Neural progenitor cell (in vitro differentiated cells): ENCODE measurements at places on chromosomes 1 and 21. TPM values are rescaled to one million over a fixed set of nuclear protein-coding genes. Genes with fewer than 3 reads are reported as not detected.
A peak's percentile ranks its signal among the peaks of the same experiment; 100 is the strongest.

DNA sequence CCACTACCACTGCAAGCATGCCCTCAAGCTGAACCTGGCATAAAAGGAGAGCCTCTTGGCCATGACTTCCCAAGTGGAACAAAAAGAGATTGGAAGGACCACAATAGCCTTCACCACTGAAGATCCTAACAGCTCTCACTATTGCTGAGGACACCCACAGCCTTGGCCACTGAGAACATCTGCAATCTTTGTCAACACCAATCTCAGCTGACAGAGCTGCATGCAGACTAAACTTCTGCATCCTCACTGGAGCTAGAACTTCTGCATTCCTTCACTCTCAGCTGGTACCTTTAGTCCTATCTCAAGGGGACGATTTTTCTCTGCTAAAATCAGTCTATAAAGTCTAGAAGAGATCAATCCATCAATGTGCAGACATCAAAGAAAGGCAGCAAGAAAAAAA lies 8.3 kb upstream of the FCRL2 start:
- no peak overlapping the region for H3K4me3 ChIP-seq
- no peaks in the 10 kb centered on the region for H3K4me1 ChIP-seq
- H3K27ac ChIP-seq, result no peak overlapping the region
- H3K36me3 ChIP-seq, result no peaks in the 10 kb centered on the region
- H3K27me3 ChIP-seq, result no peaks in the 10 kb centered on the region

- peaks cover 12% of the 10 kb centered on the region for H3K4me1 ChIP-seq
- H3K27ac ChIP-seq, result no peak overlapping the region
- DNase-seq, result no peak
- H3K36me3 ChIP-seq, result no peaks in the 10 kb centered on the region
Measured at GRCh38 chr21:41709965-41710822, 56.7 kb downstream of the RIPK4 start.

GRCh38 chr1:155177918-155178281 lies 4.3 kb downstream of the TRIM46 start:
- H3K27ac ChIP-seq, result no peak overlapping the region
- H3K27me3 ChIP-seq, result no peaks in the 10 kb centered on the region

GRCh38 chr1:175569117-175569743 lies 174.2 kb downstream of the TNR start:
- H3K36me3 ChIP-seq, result no peaks in the 10 kb centered on the region
- H3K4me1 ChIP-seq, result peaks cover 9% of the 10 kb centered on the region
- no peak overlapping the region for H3K4me3 ChIP-seq
- no peak overlapping the region for H3K27ac ChIP-seq
- H3K27me3 ChIP-seq, result peaks cover 45% of the 10 kb centered on the region

DNA sequence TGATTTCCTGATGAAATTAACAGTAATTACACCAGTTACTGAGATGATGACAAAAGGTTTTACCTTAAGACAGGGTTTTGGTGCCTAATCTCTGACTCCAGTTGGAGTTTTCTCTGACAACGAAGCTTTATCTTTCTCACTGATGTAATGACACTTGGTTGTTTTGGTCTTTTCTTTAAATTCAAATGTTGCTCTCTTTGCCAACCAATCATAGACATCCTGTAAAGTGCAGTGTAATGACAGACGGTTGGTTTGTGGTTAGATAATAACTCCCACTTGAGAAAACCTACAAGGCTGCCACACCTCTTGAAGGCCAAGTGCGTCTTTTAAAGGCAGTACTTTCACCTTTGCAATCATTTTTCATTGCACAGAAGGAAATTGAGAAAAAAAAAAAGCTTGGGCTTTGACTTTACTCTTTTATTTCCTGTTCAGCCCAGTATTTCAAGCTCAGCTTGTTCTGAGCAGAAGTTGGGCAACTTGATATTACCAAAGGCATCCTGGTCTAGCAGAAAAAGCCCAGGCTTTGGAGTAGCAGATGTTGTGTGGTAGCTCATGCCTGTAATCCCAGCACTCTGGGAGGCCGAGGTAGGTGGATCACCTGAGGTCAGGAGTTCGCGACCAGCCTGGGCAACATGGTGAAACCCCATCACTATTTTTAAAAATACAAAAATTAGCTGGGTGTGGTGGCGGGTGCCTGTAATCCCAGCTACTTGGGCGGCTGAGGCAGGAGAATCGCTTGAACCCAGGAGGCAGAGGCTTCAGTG lies 14.9 kb downstream of the PDIK1L start:
- no peak for DNase-seq
- H3K36me3 ChIP-seq, result no peaks in the 10 kb centered on the region

GRCh38 chr1:51299185-51299885 lies 31.0 kb downstream of the TTC39A start:
- no peaks in the 10 kb centered on the region for H3K27me3 ChIP-seq
- no peak for DNase-seq
- H3K4me3 ChIP-seq, result no peak overlapping the region
- H3K36me3 ChIP-seq, result no peaks in the 10 kb centered on the region
- H3K27ac ChIP-seq, result no peak overlapping the region
- H3K4me1 ChIP-seq, result no peaks in the 10 kb centered on the region

GRCh38 chr1:229759037-229759435 lies 133.0 kb downstream of the URB2 start:
- DNase-seq, result no peak
- H3K4me1 ChIP-seq, result no peaks in the 10 kb centered on the region

- H3K4me3 ChIP-seq, result no peak overlapping the region
- no peaks in the 10 kb centered on the region for H3K27me3 ChIP-seq
- H3K27ac ChIP-seq, result no peak overlapping the region
- H3K4me1 ChIP-seq, result peaks cover 19% of the 10 kb centered on the region
- no peak for DNase-seq
Measured at GRCh38 chr1:241413386-241413785, 56.4 kb upstream of the RGS7 start.

DNA sequence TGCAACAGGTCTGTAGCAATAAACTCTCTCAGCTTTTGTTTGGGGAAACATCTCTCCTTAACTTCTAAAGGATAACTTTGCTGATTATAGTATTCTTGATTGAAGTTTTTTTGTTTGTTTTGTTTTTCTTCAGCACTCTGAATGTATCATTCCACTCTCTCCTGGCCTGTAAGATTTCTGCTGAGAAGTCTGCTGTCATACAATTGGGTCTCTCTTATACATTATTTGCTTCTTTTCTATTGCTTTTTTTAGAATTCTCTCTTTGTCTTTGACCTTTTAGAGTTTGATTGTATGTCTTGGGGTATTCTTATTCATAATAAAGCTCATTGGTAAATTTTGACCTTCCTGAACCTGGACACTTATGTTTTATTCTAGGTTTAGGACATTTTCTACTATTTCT lies 386.3 kb downstream of the MRPL39 start:
- H3K27me3 ChIP-seq, result no peaks in the 10 kb centered on the region
- DNase-seq, result no peak
- no peaks in the 10 kb centered on the region for H3K4me1 ChIP-seq
- H3K36me3 ChIP-seq, result no peaks in the 10 kb centered on the region
- no peak overlapping the region for H3K4me3 ChIP-seq
- no peak overlapping the region for H3K27ac ChIP-seq

DNA sequence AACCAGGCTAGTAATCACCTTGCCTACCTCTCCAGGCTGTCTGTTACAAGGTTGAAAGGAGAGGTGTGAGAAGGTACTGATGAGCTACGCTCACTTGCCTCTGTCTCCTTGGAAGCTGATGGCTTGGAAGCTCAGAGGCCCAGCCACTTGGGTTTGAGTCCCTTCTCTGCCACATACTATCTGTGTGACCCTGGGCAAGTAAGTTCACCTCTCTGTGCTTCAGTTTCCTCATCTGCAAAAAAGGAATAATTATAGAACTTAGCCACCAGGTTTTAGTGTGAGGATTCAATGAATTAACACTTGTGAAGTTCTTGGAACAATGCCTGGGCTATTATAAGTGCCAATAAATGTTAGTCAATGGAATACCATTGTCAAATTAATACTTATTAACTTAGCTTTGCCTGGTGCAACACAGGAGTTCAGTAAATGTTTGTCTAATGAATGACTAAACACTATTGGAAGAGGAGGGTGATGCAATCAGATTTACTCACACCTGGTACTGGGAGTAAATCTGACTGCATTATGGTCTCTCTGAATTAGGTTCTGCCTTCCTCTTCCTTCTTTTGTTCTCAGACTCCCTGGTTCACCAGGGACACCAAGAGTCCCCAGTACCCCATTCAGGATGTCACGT lies 55.5 kb downstream of the TRABD2B start:
- H3K4me3 ChIP-seq, result no peak overlapping the region
- no peak overlapping the region for H3K27ac ChIP-seq
- H3K36me3 ChIP-seq, result no peaks in the 10 kb centered on the region

DNA sequence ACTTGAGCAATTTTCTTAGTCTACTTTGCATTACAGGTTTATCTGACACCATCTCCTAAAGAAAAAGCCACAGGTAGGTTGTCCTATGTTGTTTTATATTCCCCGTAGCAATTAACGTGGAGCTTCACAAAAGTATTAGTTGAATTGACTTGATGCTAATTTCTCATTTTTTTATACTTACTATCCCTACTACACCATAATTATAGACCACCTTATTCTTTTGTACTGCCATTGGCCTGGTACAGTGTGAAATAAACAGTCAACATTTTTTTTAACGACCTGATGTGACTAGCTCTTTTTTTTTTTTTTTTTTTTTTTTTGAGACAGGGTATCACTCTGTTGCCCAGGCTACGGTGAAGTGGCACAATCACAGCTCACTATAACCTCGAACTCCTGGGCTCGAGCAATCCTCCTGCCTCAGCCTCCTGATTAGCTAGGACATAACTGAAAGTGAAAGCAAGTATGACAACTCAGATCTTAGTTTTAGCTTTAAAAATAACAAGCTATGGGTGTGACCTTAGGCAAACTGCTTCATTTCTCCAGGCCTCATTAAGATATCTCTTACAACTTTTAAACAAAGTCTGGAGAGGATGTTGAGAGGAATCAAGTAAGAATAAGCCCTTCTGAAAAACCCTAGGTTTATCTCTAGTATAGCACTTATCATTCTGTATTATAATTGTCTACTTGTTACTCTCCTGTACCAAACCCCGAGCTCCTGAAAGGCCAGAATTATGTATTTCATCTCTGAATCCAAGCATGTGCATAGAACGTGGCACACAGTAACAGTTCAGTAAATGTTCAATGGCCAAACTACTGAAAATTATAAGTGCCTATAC lies 49.5 kb downstream of the LUZP1 start:
- peaks cover 21% of the 10 kb centered on the region for H3K4me1 ChIP-seq
- no peak overlapping the region for H3K27ac ChIP-seq
- DNase-seq, result no peak
- H3K27me3 ChIP-seq, result no peaks in the 10 kb centered on the region
- no peaks in the 10 kb centered on the region for H3K36me3 ChIP-seq

- H3K27ac ChIP-seq, result no peak overlapping the region
- peak overlapping the region; percentile 86 for H3K4me3 ChIP-seq
- no peaks in the 10 kb centered on the region for H3K36me3 ChIP-seq
Measured at GRCh38 chr1:32073299-32074229, 825 bp downstream of the TMEM39B start.

- H3K27me3 ChIP-seq, result no peaks in the 10 kb centered on the region
- H3K4me1 ChIP-seq, result no peaks in the 10 kb centered on the region
- H3K4me3 ChIP-seq, result no peak overlapping the region
- H3K36me3 ChIP-seq, result no peaks in the 10 kb centered on the region
Measured at GRCh38 chr1:153907134-153907533, 15.6 kb downstream of the GATAD2B start.

DNA sequence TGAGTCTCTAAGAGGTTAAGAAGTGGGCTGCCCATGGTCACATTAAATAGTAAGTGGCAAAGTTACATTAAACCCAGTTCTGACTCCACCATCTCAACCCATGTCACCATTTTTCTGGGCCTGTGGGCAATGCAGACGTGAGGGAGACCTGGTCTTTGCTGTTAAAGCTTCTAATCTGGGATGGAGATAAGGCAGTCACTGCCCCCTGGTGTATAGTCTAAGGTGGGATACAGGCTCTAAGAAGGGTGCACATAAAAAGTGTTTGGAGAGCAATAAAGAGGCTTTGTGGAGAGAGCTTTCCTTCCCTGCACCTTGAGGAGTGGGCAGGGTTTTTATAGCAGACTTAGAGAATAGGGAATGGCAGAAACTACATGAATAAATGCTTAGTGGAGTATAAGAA lies 141.3 kb downstream of the ROR1 start:
- H3K27ac ChIP-seq, result no peak overlapping the region
- H3K27me3 ChIP-seq, result no peaks in the 10 kb centered on the region
- no peaks in the 10 kb centered on the region for H3K36me3 ChIP-seq
- no peak overlapping the region for H3K4me3 ChIP-seq

DNA sequence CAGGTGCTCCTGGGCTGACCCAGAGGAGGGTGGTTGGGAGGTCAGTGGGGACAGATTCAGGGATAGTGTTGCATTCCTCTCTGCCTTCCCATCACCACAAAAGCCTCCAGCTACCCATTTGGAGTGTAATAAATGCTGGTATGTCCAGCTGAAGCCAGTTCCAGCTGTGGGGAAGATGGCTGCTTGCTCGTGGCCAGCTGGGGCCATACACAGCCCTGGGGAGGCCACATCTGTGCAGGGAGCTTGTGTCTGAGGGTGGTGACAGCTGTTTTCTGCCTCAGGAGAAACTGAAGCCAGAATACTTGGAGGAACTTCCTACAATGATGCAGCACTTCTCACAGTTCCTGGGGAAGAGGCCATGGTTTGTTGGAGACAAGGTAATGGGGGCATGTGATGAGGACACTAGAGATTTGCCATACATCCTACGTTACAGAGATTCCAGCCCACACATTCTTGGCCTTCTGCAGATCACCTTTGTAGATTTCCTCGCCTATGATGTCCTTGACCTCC lies 2.7 kb downstream of the GSTM4 start:
- no peak overlapping the region for H3K27ac ChIP-seq
- no peaks in the 10 kb centered on the region for H3K36me3 ChIP-seq
- peaks cover 18% of the 10 kb centered on the region for H3K27me3 ChIP-seq
- no peak for DNase-seq
- H3K4me3 ChIP-seq, result no peak overlapping the region

GRCh38 chr1:55216096-55216495 lies 932 bp upstream of the USP24 start:
- no peak for DNase-seq
- peaks cover 10% of the 10 kb centered on the region for H3K27me3 ChIP-seq
- peak overlapping the region; percentile 95 for H3K27ac ChIP-seq
- no peaks in the 10 kb centered on the region for H3K36me3 ChIP-seq
- H3K4me3 ChIP-seq, result peak overlapping the region; percentile 79

- DNase-seq, result no peak
- H3K36me3 ChIP-seq, result no peaks in the 10 kb centered on the region
- H3K4me3 ChIP-seq, result no peak overlapping the region
- H3K4me1 ChIP-seq, result no peaks in the 10 kb centered on the region
Measured at GRCh38 chr1:108007531-108007930, 42.6 kb upstream of the VAV3 start.

CEP170 gene
- 103 and 126 TPM in 2 replicates for total RNA-seq

SMPDL3B gene
- 1.2 and 3.9 TPM in 2 replicates for total RNA-seq

CRNN gene
- not detected in 2 replicates for total RNA-seq

CA6 gene
- not detected in 2 replicates for total RNA-seq

MFAP2 gene
- total RNA-seq, result 68.8 and 160 TPM in 2 replicates

RGL1 gene
- total RNA-seq, result 13.5 and 15.0 TPM in 2 replicates
